ENCODE measurements at places on chromosomes 7 and 10. TPM values are rescaled to one million over a fixed set of nuclear protein-coding genes. Genes with fewer than 3 reads are reported as not detected.

GRCh38 chr10:52615756-52616394, 156.7 kb downstream of the MBL2 start:
- DNase-seq, result no peak

Gene CCDC136
- total RNA-seq, result 9.4 TPM

- DNase-seq, result no peak
Observed at GRCh38 chr10:70337201-70337651, 45.2 kb downstream of the LRRC20 start.

DNA sequence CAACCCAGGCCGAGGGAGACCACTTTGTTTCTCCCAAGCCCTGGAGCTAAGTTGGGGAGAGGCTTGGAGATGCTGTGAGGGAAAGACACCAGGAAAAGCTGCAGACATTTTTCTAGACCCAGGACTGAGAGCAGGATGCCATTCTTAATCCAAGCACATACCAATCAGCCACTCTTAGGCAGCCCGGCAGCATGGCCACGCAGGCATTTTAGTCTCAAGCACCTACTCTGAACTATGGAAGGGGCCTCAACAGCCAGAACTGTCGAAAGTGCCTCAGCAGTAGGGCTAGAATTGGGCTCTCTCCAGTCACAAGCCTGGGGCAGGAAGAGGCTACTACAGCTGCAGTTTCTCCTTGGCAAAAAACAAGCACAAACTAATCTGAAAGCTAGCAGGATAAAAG, 57.8 kb downstream of the GCC1 start:
- DNase-seq, result no peak

GRCh38 chr10:79283616-79284015, 63.7 kb upstream of the PPIF start:
- DNase-seq, result no peak

DNA sequence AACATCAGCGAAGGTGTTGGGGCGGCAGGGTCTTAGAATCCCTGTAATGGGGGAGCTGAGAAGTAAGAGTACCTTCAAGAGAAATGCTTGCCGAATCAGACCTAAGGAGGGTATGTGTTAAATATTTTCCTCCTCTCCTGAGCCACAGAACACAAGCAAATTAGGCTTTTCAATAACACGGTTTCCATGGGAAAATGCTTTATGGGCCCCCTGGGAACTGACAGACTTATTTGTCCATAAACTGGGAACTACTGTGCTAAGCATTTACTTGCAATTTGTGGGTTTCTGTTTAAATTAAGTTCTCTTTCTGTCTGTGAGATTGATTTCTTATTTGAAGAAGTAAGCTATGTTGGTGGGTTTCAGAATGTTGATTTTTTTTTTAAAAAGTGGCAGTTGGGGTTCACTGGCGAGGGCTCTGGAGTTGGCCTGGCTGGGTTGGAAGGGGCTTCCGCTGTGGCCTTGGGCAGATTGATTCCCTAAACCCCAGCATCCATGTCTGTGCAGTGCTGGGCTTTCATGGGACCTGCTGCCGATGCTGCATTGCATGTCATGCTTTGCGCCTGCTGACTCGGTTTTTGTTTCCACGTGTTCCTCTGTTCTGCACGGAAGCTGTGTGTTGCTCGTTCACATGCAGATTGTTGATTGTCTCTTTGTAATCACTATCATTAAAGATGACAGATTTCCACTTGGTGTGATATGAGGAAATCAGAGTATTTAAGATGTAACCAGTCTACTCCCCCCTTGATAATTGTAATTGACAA, 7.2 kb downstream of the RBM17 start:
- no peak for DNase-seq

GRCh38 chr10:48944171-48944570, 4.5 kb upstream of the LRRC18 start:
- DNase-seq, result no peak

- DNase-seq, result peak; percentile 53
Observed at GRCh38 chr7:106009503-106010226, 46.6 kb downstream of the CDHR3 start.

- no peak for DNase-seq
Observed at GRCh38 chr7:40470091-40470592, 335.3 kb downstream of the SUGCT start.

DNA sequence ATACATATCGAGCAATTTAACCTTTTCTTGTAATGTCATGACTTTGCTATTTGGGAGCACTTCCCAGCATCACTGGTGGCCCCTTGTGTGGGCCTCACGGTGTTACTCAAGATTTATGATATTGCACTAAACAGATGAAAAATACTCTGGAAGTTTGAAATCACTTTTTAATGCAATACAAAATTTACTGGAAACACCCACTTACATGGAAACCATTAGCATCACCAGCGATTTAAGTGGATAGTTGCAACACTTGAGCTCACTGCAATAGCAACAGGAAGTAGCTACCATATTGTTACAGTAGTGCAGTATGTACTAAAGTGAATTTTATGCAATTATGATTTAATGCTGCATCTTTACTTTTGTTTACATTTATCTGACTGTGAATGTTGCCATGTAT, 184.4 kb downstream of the MDFIC start:
- no peak for DNase-seq

- DNase-seq, result no peak
Observed at GRCh38 chr10:79397575-79398303, 47.7 kb downstream of the ZCCHC24 start.

Gene WNT8B
- total RNA-seq, result not detected

Gene FRMD4A
- 34.4 TPM for total RNA-seq

Gene TNPO3
- total RNA-seq, result 42.7 TPM

- no peak for DNase-seq
Observed at GRCh38 chr7:140317597-140317996, 80.7 kb downstream of the SLC37A3 start.

Data from breast epithelium (tissue), 4 donors.